ENCODE measurements at places on chromosomes 7 and 10.

- DNase-seq, result no peak
Observed at GRCh38 chr7:32079510-32079909, 9.3 kb upstream of the PDE1C start.

GRCh38 chr7:54560198-54560597 lies 18.0 kb downstream of the VSTM2A start:
- DNase-seq, result no peak

- DNase-seq, result no peak
Observed at GRCh38 chr7:105524840-105525239, 2.8 kb upstream of the PUS7 start.

- DNase-seq, result no peak
Observed at GRCh38 chr7:11458736-11459483, 373.1 kb downstream of the THSD7A start.

GRCh38 chr7:46089281-46089680 lies 168.2 kb upstream of the IGFBP3 start:
- DNase-seq, result no peak

GRCh38 chr10:70038923-70039322 lies 13.7 kb upstream of the MACROH2A2 start:
- DNase-seq, result no peak

- DNase-seq, result no peak
Observed at GRCh38 chr7:35828817-35829216, 28.0 kb downstream of the SEPTIN7 start.

DNA sequence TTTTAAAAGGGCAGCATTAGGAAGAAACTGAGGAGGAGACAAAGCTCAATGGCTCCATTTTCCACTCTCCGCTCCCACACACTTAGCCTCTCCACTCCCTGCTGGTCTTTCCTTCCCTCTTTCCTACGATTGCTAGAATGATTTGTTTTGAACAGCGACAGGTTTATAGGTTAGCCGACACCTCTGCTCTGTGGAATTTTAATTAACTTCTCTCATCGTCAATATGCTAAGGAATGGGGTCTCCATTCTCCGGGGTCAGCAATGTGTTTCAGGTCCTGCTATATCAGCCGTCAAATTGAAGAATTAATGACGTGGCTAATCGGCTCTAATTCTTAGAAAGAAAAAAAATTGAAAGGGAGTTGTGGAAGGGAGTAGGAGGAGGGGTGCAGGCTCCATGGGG lies 28.9 kb downstream of the FBXW4 start:
- no peak for DNase-seq

DNA sequence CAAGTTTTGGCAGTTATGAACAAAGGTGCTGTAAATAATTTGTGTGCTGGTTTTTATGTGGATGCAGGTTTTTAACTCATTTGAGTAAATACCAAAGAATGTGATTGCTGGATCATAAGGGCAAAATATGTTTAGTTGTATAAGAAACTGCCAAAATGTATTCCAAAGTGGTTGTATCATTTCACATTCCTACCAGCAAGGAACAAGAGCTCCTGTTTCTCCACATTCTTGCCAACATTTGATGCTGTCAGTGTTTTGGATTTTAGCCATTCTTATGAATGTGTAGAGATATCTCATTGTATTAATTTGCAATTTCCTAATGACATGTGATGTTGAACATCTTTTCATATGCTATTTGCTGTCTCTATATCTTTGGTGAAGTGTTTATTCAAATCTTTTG lies 207.3 kb upstream of the LRGUK start:
- DNase-seq, result no peak

DNA sequence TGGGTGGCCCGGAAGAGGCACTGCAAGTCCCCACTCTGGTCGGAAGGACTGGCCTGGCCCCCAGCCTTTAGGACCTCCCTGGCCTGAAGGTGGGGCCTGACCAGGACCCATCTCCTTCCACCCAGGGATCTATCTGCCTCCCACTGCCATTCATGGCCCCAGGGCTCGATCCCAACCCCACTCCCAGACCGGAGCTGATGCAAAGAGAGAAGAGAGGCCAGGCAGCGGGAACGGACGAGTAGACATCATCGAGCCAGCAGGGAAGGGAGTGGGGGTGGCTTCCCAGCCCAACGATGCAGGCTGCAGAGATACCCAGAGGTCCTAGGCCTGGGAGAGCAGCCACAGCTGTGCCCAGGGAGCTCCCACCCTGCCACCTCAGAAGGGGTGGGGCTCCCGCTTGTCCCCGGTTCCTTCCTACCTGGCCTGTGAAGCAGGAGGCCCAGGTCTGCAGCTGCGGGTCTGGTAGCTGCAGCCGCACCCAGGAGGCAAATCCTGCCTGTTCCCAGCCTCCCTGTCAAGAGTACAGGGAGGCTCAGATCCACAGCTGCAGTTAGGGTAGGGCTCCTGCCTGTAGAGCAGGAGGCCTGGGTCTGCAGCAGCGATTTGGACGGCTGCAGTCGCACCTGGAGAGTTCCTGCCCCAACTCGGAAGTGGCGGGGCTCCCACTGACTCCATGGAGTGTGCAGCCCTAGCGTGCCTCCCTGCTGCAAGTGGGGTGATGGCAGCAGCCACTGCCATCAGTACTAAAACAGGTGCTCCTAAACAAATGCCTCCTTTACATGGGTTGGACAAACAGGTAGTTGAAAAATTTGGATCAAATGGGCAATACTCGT lies 1151.0 kb upstream of the PHF14 start:
- DNase-seq, result no peak

- DNase-seq, result no peak
Observed at GRCh38 chr7:51802718-51803117, 486.1 kb upstream of the COBL start.

- DNase-seq, result no peak
Observed at GRCh38 chr10:60338786-60339185, 50.9 kb downstream of the ANK3 start.

DNA sequence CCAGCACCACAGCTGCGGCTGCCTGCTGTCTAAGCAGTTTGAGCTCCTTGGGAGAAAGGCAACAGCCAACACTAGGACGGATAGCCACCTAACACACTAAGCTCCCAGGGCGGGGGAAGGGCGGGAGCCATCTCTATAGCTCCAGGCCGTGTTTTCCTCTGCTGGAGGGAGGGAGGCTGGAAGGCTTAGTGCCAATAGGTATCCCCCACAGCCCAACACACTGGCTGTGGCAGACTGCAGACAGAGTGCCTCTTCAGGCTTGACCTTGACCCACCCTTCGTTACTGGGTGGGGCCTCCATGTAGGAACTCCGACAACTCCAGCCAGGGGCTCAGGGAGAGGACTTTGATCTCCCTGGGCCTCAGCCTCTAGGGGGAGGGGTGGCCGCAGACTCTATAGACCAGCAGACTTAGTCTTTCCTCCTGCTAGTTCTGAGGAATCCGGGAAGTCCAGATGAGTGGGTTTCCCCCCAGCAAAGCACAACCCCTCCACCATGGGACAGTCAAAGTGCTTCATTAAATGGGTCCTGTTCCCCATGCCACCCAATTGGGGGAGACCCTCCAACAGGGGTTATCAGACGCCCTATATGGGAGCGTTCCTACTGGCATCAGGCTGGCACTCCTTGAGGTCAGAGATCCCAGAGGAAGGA lies 314.4 kb upstream of the MKI67 start:
- no peak for DNase-seq

DNA sequence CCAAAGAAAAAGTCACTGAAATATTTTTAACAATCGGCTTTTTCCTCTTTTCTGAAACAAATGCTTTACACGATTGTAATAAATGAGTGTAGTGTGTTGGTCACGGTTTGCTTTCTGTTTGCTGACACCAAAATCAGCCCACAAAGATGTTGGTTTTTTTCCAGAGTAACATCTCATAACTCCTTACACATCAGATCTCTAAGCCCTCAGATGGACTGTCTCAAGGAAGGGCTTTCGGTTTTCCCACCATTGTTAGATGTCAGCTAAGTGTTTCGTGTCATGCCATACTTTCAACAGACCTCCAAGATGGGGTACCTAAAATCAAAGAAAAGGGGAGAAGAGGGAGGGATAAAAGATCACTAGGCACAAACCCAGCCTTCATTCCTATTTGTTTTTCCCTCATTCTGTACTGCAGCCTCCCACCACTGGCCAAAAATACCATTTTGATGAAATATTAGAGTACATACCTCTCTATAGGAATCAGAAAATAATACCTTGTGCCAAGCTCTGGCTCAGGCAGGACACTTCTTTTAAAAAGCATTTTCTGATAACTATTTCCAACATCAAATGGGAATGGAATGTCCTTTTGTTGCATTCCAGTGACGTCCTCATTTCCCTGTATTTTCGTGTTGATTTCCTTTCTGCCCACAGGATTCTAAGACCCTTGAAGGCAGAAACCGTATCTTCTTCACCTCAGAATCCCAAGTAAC lies 159.1 kb downstream of the DGKI start:
- no peak for DNase-seq

DNA sequence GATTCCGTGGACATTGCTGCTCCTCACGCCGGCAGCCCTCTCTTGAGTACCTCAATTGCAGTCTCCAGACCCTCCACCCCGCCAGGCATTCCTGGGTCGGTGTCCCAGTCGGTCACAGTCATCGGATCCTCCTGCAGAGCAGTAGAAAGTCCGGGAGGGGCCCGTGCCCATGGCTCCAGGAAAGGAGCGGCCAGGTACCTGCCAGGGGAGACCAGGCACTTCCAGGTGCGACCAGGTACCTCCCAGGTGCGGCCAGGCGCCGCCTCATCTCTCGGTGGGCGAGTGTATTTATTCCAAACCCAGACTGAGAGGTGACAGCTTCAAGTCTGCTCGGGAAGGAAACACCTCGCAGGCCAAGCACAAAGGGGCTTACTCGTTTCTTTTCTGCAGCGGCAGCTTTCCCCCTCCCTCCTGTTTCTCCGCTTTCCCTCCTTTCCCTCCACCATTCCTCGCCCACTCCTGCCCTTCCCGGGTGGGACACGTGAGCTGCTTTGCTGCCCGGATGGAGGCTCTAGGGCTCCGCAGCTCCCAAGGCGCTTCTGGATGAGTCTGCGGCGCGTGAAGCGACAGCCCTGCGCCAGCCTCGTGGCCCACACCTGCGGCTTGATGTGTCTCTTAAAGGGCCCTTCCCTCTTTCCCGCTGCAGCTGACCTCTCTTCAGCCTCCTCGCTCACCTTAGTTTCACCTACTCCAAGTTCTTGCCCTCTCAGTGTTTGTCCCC lies 39.4 kb upstream of the AGK start:
- DNase-seq, result no peak

GRCh38 chr7:25895792-25896171 lies 256.2 kb upstream of the NFE2L3 start:
- DNase-seq, result no peak

DNA sequence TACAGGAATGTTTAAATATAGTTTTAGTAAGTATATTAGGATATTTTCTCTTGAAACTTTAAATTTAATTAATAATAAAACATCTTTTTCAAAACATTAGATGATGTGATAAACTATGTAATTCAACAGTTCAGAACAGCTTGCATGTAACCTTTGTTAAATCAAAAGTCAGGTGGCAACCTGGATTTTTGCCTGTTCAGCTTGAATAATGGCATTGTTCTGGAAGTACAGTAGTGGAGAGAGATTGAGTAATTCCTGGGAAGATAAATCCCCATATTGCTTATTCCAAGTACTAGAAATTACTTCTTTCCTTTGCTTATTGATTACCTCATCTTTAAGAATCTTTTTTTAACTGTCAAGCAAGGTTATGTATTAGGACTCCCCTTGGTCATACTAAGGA lies 20.1 kb upstream of the CFTR start:
- no peak for DNase-seq

- DNase-seq, result no peak
Observed at GRCh38 chr7:88200261-88200660, 19.6 kb downstream of the SRI start.

- DNase-seq, result no peak
Observed at GRCh38 chr10:107371801-107372200, 207.3 kb upstream of the SORCS1 start.

DNA sequence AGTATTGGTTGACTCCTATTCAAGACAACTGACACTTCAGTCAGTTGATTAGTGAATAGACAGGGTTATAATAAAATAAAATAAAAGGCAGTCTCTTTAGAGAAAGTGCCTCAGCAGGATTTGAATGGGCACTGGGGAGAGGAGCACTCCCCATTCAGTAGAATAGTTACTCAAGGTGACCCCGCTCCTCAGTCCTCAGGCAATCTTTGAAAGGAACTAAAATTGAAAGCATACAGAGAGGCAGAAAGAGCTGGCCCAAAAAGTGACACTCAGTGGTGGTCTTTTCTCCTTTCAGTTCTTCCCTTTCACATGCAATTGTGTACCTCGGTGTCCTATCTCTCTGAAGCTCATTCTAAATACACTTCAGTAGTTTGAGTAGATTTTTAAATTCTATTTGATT lies 47.4 kb upstream of the MACC1 start:
- no peak for DNase-seq

- peak; percentile 25 for DNase-seq
Observed at GRCh38 chr10:42972946-42973345, 103.9 kb upstream of the RET start.

GRCh38 chr10:43264344-43264964 lies 2.4 kb downstream of the RASGEF1A start:
- DNase-seq, result no peak

DNA sequence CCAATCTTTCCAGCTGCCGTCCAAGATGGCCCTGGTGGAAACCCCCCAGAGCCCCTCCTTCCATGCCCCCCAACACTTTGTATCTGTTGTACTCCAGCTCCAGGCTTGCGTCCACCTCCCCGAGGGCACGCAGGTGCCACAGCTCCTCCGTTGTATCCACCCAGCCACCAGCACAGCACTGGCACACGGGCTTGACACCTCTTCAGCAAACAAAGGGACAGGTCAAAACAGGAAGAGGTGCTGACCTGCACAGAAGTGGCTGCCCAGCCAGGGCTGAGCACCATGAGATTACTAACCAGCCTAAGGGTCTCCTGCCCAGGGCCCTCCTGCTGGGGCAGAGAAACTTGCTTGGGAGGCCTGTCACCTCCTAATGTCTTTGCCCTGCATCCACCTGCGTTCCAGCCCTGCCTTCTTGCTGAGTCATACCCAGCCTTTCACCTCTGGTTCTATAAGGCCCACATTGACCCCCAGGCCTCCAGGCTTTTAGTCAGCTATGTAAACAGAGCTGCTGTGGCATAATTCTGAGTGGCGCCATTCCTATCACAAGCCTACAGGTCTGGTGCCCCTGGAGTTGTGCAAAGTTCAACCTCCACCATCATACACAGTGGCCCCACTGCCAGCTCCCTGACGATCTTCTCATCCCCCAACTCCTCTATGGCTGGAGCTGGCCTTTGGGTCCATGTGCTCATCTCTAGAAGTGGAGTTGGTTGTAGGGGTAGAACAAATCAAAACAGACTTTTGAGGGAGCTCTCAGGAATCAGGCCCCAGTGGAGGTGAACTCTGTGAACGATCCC lies 20.9 kb downstream of the SLC29A3 start:
- no peak for DNase-seq

GRCh38 chr10:127899766-127900387 lies 7.0 kb upstream of the PTPRE start:
- DNase-seq, result peak; percentile 22

- DNase-seq, result no peak
Observed at GRCh38 chr10:76150876-76151288, 719.5 kb downstream of the LRMDA start.

GRCh38 chr7:27688646-27689045 lies 26.0 kb upstream of the HIBADH start:
- DNase-seq, result no peak

- DNase-seq, result no peak
Observed at GRCh38 chr10:60677531-60678129, 100.6 kb upstream of the CDK1 start.
